ENCODE measurements at places on chromosomes 11 and 22.

GRCh38 chr11:112255067-112255720 is 5.5 kb downstream of the PLET1 start:
- no peak for DNase-seq

- DNase-seq: no peak
These were observed at the start of gene PAMR1 for GRCh38 chr11:35525501-35526175. Gene PAMR1, minus strand, starts transcription at chr11:35525616. Its CDS starts 31 bp downstream, at chr11:35525585.

DNA sequence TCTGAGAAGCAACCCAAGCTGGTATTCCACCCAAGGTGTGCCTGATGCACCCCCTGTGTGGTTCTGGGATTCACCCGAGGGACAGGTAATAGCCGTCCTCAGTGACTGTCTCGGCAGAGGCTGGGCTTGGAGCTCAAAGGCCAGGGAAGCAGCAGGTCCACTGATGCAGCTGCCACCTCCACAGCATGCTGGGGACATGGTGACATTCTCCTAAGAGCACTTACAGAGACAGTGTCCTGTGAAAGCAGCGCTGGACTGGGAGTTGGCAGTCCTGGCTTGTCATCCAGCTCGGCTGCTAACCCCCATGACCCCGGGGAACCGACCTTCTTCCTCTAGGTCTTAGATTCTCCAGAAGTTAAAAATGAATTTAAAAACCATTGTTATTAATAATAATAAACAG is 72.8 kb downstream of the RPUSD4 start:
- DNase-seq: no peak

- DNase-seq: no peak
These were observed 17.6 kb downstream of the C22orf31 start for GRCh38 chr22:29043906-29044575.

GRCh38 chr11:128214263-128214662 is 373.1 kb downstream of the ETS1 start:
- no peak for DNase-seq

- DNase-seq: no peak
These were observed 325.5 kb downstream of the NTM start for GRCh38 chr11:131695889-131696429.

DNA sequence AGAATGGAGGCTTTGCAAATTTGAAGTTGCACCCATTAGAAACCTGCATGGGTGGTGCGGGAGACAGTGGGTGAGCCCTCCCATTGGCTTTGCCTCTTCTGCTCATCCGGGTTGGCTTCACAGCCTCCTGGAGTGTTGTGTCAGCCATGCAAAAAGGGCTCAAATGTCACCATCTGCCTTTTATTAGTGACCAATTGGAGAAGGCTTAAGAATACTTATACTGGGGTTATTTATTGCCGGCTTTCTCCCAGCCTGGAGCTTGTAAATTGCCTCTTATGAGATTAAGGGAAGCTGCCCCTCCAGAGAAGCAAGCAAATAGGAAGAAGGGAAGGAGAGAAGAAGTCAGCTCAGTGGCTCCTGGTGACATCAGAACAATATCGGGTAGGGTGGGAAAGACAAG is 182.6 kb downstream of the ST3GAL4 start:
- DNase-seq: no peak

DNA sequence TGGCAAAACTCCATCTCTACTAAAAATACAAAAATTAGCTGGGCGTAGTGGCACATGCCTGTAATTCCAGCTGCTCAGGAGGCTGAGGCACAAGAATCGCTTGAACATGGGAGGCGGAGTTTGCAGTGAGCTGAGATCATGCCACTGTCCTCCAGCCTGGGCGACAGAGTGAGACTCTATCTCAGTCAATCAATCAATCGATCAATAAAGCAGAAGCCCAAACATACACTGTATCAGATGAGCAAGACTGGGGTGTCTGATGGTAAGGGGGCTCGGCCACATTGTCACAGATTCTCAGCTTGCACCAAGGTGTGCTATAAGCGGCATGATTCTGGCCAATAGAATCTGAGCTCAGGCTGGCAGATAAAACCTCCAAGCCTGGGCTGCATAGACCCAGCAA is 261.1 kb downstream of the BUD13 start:
- DNase-seq: no peak

- DNase-seq: no peak
These were observed 41.3 kb downstream of the LRRC32 start for GRCh38 chr11:76629116-76629852.

DNA sequence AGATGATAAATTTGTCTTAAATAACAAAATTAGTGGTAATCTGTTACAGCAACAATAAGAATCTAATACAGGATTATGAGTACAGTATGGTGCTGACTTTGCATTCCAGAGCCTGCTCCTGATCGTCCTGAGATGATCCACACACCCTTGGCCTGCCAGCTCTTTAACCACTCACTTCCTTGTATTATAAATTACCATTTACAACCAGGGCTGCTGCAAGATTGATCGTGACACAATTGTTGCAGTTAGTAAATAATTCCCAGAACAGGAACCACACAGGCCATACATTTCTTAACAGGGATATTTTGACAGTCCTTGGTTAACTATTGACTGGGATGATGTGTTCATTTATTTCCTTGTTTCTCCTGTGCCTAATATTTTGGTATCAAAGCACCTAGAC is 3.8 kb upstream of the CBLIF start:
- no peak for DNase-seq

DNA sequence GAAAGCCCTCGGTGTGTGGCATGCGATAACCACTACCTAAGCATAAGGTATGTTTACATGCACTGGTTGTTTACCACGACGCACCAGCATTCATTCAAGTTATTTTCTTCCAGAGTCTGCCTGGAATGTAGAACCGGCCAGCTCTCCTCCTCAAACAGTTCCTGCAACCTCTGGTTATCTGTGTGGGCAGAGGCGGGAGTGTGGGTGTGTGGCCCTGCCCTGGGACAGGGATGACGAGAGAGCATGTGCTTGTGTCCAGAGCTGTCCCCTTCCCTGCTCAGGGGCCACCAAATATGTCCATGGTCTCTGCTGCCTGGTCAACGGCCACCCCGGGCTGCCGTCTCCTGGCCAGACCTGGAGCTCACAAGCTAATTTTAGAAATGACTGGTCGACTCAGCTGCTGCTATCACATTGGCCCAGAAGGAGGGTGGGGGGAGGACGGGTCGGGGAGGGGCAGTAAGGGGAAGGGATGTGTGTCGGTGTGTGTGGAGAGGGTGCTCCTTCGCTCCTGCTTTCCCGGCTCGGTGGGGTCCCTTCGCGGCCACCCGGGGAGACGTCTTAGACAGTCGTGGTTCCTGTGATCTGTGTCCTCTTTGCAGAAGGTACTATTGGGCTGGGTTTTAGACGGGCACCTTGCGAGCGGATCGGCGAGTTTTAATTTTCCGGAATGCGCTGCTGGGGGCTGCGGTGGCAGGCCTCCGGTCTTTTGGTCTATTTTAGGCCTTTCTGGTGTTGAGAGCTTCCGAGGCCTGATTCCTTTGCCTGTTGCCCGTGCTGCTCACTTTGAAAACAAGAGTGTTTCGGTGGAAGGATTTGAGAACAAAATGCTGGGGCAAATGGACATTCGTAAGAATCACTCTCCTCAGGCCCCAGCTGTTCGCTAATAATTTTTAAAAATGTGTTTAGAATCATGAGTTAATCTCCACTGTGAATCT is at the start of gene MYO18B:
Gene MYO18B (plus strand): TSS at position 497 of the 935 bp plus-strand sequence. CDS start 18,905 bp downstream, outside the sequence.
- no peak for DNase-seq

GRCh38 chr11:113551645-113552044 is 76.4 kb upstream of the DRD2 start:
- DNase-seq: no peak

DNA sequence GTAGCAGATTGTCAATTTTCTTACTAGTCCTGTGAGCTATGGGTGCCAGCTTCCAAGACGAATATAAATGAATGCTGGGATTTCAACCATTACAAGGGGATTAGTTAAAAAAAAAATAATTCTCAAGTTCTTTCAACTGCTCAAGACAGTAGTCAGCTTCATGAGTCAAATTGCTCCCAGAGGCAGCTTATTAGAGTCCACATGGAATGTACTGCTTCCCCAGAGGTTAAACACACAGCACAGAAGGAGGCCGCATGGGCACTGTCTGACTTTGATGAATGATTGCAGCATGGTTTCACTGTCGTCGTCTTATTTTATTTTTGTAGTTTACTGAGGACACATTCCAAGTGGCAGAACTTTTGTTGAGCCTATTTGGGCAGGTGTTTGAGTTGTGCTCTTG is 563.2 kb downstream of the TMEM135 start:
- no peak for DNase-seq

DNA sequence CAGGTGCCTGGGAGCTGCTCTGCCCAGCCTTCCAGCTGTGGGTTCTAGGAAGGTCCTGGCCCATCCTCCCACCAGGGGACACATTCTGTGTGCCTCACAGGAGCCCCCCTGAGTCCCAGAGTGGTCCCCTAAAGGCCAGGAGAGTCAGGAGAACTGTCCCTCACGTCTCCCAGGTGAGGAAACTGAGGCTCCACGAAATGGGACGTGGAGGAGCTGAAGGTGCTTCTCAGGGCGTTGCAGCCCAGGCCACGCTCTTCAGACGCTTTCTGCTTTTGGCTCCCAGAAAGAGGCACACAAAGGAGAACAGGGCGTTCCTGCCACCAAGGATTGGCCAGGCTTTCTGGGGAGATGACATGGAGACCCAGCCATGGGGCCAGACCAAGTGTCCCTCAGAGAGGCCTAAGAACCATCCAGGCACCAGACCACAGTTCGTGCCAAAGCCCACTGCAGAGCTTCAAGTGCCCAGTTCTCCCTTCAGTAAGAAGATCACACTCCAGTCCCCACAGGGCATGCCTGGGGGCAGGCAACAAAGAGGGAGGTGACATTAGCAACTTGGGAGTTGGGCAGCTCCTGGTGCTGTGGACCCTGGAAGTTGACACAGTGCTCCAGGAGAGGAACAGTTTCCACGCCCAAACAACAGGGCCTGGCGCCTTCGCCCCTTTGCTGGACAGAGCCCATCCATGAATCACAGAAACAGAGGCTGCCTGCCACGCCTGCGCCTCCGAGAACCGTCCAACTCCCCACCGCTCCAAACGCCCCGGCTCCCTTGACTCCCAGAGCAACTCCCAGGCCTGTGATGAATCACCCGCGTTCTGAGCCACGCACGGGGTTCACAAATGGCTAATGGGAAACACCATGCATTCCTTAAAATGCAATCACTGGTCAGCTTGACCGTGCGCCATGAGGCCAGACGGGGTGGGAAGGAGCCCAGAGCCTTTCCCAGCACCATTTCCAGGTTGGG is 589.2 kb downstream of the BRD1 start:
- DNase-seq: no peak

DNA sequence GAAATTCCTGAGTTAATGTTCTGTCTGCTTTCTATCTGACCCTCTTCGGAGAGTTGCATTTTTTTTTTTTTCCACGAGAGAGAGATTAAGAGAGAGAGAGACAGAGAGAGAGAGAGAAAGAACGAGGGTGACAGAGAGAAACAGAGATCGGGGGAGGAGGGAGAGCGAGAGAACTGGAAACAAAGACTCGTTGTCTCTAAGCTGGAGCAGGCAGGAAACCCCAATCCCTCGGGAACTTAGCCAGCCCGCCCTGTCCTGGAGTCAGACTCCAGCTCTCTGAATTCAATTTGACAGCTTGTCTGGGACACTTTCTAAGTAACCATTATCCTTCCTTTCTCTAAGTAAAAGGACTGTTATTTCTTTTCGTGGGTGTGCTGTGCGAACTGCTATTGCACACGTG is 76.9 kb downstream of the KCNJ1 start:
- no peak for DNase-seq

Data from effector memory CD8-positive, alpha-beta T cell (primary cell).